ENCODE measurements at places on chromosomes 5 and 9. TPM values are rescaled to one million over a fixed set of nuclear protein-coding genes. Genes with fewer than 3 reads are reported as not detected.

- H3K4me1 ChIP-seq, result no peaks in the 10 kb centered on the region
- H3K27ac ChIP-seq, result no peak overlapping the region
- DNase-seq, result no peak
- no peaks in the 10 kb centered on the region for H3K36me3 ChIP-seq
- H3K27me3 ChIP-seq, result no peaks in the 10 kb centered on the region
- no peak overlapping the region for H3K4me3 ChIP-seq
Observed at GRCh38 chr9:124205686-124206352, 51.9 kb upstream of the NEK6 start.

DNA sequence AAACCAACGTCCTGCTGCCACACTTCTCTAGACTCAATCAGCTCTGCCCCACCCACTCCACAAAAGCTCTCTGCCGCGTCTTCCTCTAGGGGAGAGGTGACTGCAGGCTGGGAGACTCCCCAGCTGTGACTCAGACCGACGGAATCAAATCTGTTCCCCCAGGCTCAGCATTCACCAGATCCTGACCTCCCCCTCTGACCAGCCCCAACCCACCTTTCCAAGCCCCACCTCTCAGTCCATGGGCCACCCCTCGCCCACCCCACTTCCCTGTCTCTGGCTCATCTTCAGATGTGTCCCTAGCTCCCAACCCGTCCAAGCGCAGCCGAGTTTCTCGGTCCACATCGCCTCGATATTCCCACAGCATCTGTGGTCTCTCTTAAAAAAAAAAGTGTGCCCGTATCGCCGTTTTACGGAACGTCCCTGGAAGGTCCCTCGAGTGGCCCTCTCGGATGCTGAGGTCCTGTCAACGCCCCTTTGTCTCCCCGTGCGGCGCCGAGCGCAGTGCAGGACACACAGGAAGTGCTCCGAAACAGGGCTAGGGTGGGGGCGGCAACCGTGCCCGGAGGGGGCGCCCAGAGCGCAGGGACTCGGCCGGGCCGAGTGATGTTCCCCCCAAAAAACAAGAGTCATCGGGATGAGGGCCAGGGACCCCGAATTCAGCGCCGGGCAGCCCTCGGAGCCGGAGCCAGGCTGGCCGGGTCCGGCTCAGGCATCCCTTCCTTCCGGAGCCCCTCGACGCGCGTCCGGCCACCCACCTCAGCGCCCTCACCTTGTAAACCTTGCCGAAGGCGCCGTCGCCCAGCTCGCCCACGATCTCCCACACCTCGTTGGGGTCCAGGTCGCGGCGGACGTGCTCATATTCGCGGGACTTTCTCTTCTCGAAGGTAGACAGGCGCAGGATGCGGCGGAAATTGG, 649 bp downstream of the STK10 start:
- peak; percentile 82 for DNase-seq
- H3K27me3 ChIP-seq, result no peaks in the 10 kb centered on the region
- peaks cover 39% of the 10 kb centered on the region for H3K4me1 ChIP-seq
- H3K36me3 ChIP-seq, result no peaks in the 10 kb centered on the region

DNA sequence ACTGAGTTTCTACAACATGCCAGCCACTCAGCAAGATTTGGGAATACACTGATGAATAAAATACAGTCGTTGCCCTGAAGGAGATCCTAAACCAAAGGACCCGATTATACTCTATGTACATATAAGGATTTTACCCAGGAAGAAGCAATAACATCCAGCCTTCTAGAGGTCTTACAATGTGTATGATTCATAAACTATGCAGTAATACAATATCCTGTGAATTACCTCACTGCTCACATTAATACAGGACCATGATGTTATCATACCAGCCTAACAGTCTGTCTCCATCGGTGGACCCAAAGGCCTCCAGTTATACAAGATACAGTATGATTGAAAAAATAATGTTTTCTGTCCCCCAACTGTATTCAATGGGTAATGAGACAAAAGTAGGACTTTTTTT, 310.5 kb upstream of the TRPM3 start:
- no peak overlapping the region for H3K27ac ChIP-seq
- H3K4me1 ChIP-seq, result no peaks in the 10 kb centered on the region
- no peak for DNase-seq
- no peaks in the 10 kb centered on the region for H3K36me3 ChIP-seq
- H3K4me3 ChIP-seq, result no peak overlapping the region

DNA sequence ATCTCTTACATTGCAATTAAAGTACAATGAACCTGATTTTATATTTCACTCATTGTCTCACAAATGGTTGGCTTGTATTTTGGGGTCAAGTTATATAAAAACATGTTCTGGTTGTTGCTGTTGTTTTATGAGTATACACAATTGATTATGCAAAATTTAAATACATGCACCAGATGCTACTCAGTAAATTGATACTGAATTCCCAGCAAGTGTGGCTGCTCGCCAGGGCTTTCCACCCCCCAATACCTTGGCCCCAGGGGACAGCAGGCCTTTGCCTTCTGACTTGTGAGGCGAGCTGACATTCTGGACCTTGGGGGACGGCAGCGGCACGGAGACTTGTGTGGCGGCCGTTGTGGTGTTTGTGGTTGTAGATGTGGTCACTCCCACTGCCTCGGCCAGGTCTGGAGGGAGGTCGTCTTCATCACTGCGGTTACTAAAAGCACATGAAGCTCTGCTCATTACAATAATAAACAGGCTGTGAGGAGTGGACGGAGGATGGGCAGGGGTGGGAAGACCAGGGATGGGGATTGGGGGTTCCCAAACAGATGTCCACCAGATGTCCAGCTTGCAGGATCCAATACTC, 27.0 kb upstream of the FRRS1L start:
- H3K27me3 ChIP-seq, result no peaks in the 10 kb centered on the region
- H3K4me1 ChIP-seq, result no peaks in the 10 kb centered on the region
- H3K36me3 ChIP-seq, result no peaks in the 10 kb centered on the region
- no peak overlapping the region for H3K4me3 ChIP-seq
- DNase-seq, result no peak
- H3K27ac ChIP-seq, result no peak overlapping the region

Gene TIMD4
- total RNA-seq, result 0.31 TPM

- H3K27ac ChIP-seq, result no peak overlapping the region
- peaks cover 13% of the 10 kb centered on the region for H3K4me1 ChIP-seq
- H3K4me3 ChIP-seq, result no peak overlapping the region
- peaks cover 17% of the 10 kb centered on the region for H3K36me3 ChIP-seq
- H3K27me3 ChIP-seq, result no peaks in the 10 kb centered on the region
Observed at GRCh38 chr5:141565826-141566570, 52.8 kb downstream of the DIAPH1 start.

DNA sequence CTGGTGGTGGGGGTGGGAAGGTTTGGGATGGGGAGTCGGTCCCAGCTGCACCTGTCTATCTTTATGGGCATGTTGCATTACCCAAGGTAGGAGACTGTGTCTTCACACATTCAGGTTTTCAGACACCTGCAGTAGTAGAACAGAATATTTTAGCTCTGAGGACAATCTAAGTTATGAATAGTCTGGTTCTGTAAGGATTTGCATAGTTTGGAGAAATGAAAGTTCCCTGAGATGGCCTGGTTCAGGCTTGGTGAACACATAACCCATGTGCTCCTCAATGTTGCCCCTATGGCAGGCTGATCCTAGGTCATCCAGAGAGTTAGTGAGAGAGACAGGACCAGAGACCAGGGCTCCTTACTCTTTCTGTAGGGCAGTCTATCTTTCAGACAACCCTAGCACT, 20.7 kb downstream of the TNFSF8 start:
- H3K4me1 ChIP-seq, result peaks cover 26% of the 10 kb centered on the region
- no peak overlapping the region for H3K27ac ChIP-seq
- H3K4me3 ChIP-seq, result no peak overlapping the region
- no peak for DNase-seq

- no peak for DNase-seq
- H3K27ac ChIP-seq, result no peak overlapping the region
- H3K4me3 ChIP-seq, result no peak overlapping the region
- no peaks in the 10 kb centered on the region for H3K4me1 ChIP-seq
- H3K27me3 ChIP-seq, result no peaks in the 10 kb centered on the region
- no peaks in the 10 kb centered on the region for H3K36me3 ChIP-seq
Observed at GRCh38 chr9:85502815-85503655, 238.7 kb downstream of the AGTPBP1 start.

- no peak overlapping the region for H3K27ac ChIP-seq
- H3K4me3 ChIP-seq, result no peak overlapping the region
- no peak for DNase-seq
- H3K27me3 ChIP-seq, result no peaks in the 10 kb centered on the region
- no peaks in the 10 kb centered on the region for H3K4me1 ChIP-seq
- H3K36me3 ChIP-seq, result no peaks in the 10 kb centered on the region
Observed at GRCh38 chr5:135561266-135561665, 17.5 kb downstream of the CXCL14 start.

- peaks cover 21% of the 10 kb centered on the region for H3K4me1 ChIP-seq
- peak overlapping the region; percentile 55 for H3K4me3 ChIP-seq
- H3K27me3 ChIP-seq, result no peaks in the 10 kb centered on the region
- no peaks in the 10 kb centered on the region for H3K36me3 ChIP-seq
- no peak for DNase-seq
Observed at GRCh38 chr5:1010181-1010510, 1.5 kb downstream of the NKD2 start.

Gene OLFML2A
- total RNA-seq, result 4.2 TPM

DNA sequence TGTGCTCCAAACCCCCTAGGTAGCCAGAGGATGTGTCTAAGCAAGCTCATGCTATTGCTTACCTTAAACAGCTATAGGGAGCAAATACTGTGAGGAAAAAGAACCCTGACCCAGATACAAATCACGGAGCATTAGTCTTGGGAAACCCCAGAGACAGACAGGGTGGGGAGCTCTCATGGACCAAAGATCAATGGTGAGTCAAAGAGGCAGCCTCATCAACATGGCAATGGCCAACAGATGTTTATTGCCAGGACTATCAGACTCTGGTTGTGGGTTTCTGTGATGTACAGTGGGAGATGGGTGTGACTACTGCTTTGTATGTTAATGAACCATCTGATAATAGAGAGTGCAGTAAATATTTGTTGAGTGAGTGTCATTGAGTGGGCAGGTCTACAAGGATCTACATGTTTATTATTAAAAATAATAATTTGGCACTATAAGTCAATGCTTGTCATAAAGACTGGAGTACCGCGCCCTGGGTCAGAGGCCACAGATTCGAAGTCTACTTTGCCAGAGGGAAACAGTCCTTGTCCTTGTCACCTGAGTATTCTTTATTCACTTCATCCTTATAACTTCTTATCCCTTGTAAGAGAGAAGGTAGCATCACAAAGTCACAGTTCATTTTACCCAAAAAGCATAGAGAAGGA, 56.5 kb upstream of the RAI14 start:
- peaks cover 3% of the 10 kb centered on the region for H3K4me1 ChIP-seq
- no peaks in the 10 kb centered on the region for H3K27me3 ChIP-seq
- no peak for DNase-seq
- no peak overlapping the region for H3K27ac ChIP-seq

- no peaks in the 10 kb centered on the region for H3K4me1 ChIP-seq
- DNase-seq, result no peak
- H3K27ac ChIP-seq, result no peak overlapping the region
- H3K27me3 ChIP-seq, result no peaks in the 10 kb centered on the region
- no peak overlapping the region for H3K4me3 ChIP-seq
Observed at GRCh38 chr9:137982200-137982599, 104.6 kb downstream of the CACNA1B start.

Gene ASTN2
- total RNA-seq, result 3.0 TPM

Gene ENTREP1
- 40.4 TPM for total RNA-seq

Gene FGF18
- 1.7 TPM for total RNA-seq

Gene TXNDC8
- total RNA-seq, result not detected

Gene LRRTM2
- 0.24 TPM for total RNA-seq

- H3K4me3 ChIP-seq, result no peak overlapping the region
- H3K36me3 ChIP-seq, result no peaks in the 10 kb centered on the region
- no peak overlapping the region for H3K27ac ChIP-seq
- H3K4me1 ChIP-seq, result no peaks in the 10 kb centered on the region
- no peak for DNase-seq
Observed at GRCh38 chr5:150853561-150853960, 7.2 kb downstream of the IRGM start.

DNA sequence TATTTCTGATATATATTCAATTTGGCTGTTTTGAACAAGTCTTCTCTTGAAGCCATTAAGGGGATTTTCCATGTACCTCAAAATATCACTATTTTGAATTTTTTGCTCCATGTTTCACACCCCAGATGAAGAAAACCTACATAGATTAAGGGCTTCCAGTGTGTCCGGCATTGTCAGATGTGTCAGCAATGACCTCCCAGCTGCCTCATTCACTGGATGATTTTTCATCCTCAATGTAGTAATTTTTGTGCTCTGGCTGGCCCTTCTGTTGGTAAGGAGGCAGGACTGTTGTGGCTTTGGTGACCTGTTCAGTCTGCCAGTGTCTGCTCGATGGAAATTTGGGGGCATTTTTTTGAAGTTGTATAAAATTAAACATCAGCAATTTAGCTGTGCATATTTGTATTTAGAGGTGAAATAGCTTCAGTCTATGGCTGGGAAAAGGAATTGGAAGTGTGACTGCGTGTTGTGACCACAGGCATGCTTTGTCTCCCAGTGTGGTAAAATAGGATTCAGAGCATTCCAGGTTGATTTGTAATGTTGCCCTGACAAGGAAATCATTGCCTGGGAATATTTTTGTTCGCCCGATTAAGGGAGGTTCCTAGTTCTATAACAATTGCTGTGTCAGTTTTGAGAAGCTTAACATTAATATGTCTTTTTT, 312.4 kb downstream of the ARHGEF28 start:
- no peaks in the 10 kb centered on the region for H3K27me3 ChIP-seq
- no peaks in the 10 kb centered on the region for H3K4me1 ChIP-seq
- DNase-seq, result no peak
- H3K4me3 ChIP-seq, result no peak overlapping the region

DNA sequence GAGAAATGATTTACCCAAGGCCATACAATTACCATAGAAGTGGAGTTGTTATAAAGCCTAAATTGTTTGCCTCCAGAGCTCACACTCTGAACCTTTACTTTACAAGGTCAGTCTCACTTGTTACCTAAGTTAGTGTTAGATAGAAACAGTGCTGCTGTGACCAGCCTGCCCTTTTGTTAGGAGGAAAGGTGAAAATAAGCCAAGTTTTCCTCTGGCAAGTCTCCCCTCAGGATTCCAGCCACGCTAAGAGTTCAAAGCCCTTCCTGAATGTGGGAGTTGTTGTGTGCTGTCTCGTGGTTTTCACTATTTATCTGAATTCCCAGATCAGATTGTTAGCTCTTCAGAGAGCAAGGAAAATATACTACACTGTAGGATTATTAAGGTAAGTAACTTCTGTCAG, 260.0 kb downstream of the SGCD start:
- no peak overlapping the region for H3K4me3 ChIP-seq
- no peak for DNase-seq
- H3K27ac ChIP-seq, result no peak overlapping the region
- H3K4me1 ChIP-seq, result peaks cover 5% of the 10 kb centered on the region
- no peaks in the 10 kb centered on the region for H3K27me3 ChIP-seq

GRCh38 chr5:132464156-132464939, 26.2 kb downstream of the IRF1 start:
- H3K27ac ChIP-seq, result peak overlapping the region; percentile 82
- H3K4me1 ChIP-seq, result peaks cover 62% of the 10 kb centered on the region
- no peak for DNase-seq
- no peaks in the 10 kb centered on the region for H3K27me3 ChIP-seq

- H3K36me3 ChIP-seq, result no peaks in the 10 kb centered on the region
- no peak for DNase-seq
- H3K4me1 ChIP-seq, result peaks cover 9% of the 10 kb centered on the region
- no peaks in the 10 kb centered on the region for H3K27me3 ChIP-seq
- H3K4me3 ChIP-seq, result no peak overlapping the region
Observed at GRCh38 chr5:78771260-78772205, 123.0 kb upstream of the LHFPL2 start.
